Dermis blood vessel endothelial cell (primary cell): ENCODE measurements at places on chromosomes 7 and 10. TPM values are rescaled to one million over a fixed set of nuclear protein-coding genes. Genes with fewer than 3 reads are reported as not detected.

HOXA3 gene
- 2.4 and 6.0 TPM in 2 replicates for total RNA-seq

AASS gene
- total RNA-seq = 39.7 and 44.5 TPM in 2 replicates

ITIH5 gene
- total RNA-seq = 0.51 and 0.65 TPM in 2 replicates

NFE2L3 gene
- total RNA-seq = 33.4 and 38.6 TPM in 2 replicates

NUTM2B gene
- 0.33 and 0.51 TPM in 2 replicates for total RNA-seq

VTI1A gene
- total RNA-seq = 28.0 and 41.9 TPM in 2 replicates

TAS2R4 gene
- 0.42 and 0.68 TPM in 2 replicates for total RNA-seq

STAG3 gene
- 0.17 and 0.23 TPM in 2 replicates for total RNA-seq

CASP2 gene
- total RNA-seq = 12.8 and 30.2 TPM in 2 replicates
